Islet precursor cell (in vitro differentiated cells): ENCODE measurements at places on chromosomes 1 and 21.

- no peak for DNase-seq
These were observed 46.7 kb upstream of the LAMC2 start for GRCh38 chr1:183139281-183139942.

DNA sequence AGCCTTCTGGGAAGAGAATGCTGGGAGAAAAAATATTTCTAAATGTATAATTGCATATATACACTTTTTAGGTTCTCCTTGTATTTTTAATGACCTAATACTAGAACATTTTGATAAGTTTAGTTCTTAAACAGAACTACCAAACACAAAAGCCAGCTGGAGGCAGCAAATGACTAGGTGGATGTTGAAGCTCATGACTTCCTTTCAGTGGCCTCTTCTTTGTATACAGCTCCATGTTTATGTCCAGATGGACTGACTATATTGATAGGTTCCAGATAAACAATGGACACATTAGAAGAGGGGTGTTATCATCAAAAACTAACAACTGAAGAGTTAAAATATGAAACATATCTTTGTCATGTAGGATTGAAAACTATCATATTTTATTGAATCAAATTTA lies 52.5 kb downstream of the LRRC8D start:
- DNase-seq, result no peak

DNA sequence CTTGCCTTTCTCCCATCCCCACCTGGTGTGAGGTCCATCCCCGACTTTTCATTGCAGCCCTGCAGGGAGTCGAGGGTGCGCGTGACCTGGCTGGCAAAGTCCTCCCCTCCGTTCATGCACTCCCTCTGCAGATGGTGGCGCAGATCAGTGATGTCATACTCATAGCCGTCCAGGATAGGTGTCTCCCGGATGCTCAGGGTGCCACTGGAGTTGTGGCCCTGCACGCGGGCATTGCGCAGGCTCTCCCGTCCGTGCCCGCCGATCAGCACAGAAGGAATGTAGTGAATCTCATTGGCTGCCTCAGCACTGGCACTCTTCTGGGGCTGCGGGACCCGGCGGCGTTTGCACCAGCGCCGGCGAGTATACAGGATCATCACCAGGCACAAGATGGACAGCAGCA lies 132.1 kb downstream of the ASTN1 start:
- DNase-seq, result no peak

DNA sequence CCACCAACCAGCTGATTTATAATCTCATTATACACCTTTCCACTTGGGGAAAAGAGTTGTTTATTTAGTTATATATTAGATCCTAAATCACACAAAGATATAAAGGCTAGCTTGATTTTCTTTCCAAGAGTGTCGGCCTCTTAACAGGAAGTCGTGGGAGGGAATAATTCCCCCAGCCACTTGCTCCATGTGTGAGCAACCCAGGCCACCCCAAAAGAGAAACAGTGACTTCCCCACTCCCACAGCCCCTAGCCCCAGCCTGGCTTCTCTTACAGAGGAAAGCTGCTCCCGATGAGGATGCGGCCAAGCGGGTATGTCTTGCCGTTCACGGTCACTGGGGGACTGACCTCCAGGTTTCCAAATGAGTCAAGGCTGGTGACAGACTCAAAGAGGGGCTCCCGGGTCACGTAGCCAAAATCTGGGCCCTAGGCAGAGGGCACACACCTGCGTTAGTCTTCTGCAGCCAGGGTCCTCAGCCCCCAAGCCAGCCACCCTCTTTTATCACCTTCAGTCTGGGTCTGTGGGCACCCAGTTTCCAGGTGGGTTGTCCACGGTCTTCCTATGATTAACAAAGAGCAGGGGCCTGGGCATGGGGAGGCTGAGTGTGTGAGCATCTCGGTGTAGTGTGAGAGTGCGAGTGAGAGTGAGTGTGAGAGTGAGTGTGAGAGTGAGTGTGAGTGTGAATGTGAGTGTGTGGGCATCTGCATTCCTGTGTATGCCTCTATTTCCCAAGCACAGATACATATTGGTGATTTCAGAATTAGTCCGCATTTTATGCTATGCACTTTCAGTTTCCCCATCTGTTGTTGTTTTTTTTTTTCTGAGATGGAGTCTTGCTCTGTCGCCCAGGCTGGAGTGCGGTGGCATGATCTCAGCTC lies 25.4 kb upstream of the SDHB start:
- DNase-seq, result no peak

GRCh38 chr1:180912211-180912800 lies 391 bp upstream of the KIAA1614 start:
- DNase-seq, result peak; percentile 65

DNA sequence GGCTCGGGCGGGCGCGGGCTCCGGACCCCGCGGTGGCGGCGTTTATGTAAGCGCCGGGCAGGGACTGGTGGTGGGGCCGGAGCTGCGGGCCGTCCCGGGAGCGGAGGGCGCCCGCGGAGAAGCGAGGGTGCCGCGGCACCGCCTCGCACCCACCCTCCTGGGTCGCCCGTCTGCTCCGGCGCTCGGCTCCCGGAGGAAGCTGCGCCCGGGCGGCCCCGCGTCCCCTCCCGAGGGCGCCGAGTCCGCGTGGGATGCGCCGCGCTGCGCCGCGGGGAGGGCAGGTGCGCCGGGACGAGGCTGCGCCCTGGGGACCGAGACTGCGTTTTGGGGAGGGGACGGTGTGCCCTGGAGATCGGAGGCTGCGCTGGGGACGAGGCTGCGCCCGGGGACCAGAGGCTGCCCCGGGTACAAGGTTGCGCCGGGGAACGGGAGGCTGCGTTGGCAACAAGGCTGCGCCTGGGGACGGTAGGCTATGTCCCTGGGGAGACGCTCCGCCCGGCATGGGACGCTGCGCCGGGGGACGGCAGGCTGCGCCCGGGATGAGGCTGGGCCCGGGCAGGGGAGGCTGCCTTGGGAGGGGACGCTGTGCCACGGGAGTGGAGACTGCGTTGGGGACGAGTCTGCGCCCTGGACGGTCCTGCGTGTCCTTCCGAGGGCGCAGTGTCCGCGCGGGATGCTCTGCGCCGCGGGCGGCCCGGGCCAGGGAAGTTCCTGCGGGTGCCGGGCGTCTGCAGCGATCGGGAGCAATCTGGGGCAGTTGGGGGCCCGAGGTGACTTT lies 627 bp downstream of the ADARB1 start:
- DNase-seq, result peak; percentile 80

GRCh38 chr1:242245255-242245654 lies 246.4 kb upstream of the MAP1LC3C start:
- DNase-seq, result no peak

DNA sequence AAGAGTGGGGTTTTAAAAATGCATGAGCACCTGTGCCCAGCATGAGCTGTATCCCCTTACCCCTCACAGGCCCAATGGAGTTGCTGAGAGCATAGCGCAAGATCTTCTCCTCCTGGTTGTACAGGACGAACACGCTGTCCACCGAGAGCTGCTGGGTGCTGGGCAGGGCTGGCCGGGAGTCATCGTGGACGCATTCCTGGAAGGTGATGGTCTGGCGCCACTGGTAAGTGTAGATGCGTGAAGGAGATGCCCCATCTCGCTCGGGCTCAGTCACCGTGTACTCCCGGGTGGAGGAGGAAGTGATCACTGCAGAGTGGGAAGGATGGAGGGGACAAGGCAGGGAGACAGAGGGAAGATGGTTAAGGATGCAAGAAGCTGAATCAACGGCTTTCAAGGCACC lies 39.1 kb downstream of the NID1 start:
- no peak for DNase-seq

DNA sequence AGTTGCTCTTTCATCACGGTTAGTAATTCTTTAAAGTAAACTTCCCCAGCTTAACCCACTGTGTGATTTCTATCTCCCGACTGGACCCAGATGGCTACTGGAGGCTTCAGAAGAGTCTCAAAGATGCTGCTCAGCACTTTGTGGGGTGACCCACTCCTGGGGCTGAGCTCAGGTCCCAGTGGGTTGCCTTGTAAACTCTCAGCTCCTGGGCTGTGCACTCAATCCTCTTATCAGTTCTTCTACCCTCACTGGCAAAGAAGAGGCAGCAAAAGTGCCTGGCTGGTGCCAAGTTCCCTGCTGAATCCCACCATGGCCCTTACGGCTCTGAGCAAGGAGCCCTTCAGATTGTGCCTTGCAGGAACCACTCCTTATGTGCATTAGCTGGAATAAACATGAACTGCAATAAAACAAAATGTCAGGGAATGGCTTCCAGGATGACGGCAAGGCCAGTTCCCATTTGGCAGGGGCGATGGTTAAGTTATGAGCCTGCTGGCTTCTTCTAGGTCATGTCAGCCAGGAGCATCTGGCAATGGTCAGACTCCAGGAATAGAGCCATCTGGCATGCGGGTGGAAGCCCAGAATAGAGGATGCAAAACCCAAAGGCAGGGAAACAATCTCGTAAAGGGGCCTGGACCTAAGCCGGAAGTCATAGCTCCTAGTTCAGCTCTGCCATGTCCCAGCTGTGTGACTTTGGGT lies 6.8 kb downstream of the MYOC start:
- no peak for DNase-seq
